Muscle of leg (tissue), 16 donors: ENCODE measurements at places on chromosomes 1 and 21.

GRCh38 chr1:193520472-193520871 lies 334.1 kb upstream of the B3GALT2 start:
- no peak for DNase-seq

GRCh38 chr1:71582673-71583072 lies 501.8 kb upstream of the ZRANB2 start:
- no peak for DNase-seq

GRCh38 chr21:33750017-33750416 lies 107.7 kb downstream of the ITSN1 start:
- peak; percentile 50 for DNase-seq

DNA sequence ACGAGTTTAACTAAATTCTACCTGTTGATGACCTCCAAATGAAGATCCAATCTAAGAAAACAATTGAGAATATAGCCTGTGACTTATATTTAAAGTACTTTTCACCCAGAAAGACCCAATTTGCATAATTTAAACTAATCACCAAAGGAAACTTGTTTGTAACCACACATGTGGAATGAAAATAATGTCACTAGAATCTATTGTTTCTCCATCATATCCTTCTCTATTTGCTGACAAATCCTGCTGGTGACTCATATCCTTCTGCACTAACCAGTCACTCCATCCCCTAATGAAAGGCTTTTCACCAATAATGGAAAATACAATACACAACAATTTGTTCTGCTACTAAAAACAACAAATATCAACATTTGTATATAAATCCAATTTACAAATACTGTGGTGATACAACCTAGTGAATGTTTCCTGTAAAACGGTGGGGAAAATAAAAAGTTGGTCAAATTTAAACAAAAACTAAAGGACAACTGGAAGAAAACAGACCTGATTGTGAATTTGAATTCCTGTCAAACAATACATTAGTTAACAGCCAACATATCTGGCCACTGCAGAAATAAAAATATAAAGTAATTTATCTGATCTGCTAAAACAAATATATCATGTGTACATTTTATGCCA lies 6.5 kb downstream of the PTP4A2 start:
- DNase-seq, result no peak

DNA sequence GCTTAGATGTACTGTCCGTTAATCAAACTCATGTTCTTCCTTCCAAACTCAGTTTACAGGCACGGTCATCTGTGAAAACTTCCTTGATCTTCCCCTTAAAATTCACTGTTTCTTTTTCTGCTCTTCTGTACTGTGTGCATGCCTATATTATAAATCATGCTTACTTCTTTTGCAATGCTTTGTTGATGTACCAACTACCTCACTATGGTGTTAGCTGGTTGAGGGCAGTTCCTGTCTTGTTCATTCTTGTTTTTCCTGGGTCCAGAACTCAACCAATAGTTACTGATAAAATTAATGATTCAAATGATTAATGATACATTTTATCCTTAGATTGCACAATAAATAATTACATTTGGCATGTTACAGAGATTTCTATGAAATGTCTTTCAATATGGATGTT lies 163.8 kb downstream of the CHRM3 start:
- no peak for DNase-seq

GRCh38 chr1:70790232-70790923 lies 257.2 kb downstream of the PTGER3 start:
- DNase-seq, result no peak

DNA sequence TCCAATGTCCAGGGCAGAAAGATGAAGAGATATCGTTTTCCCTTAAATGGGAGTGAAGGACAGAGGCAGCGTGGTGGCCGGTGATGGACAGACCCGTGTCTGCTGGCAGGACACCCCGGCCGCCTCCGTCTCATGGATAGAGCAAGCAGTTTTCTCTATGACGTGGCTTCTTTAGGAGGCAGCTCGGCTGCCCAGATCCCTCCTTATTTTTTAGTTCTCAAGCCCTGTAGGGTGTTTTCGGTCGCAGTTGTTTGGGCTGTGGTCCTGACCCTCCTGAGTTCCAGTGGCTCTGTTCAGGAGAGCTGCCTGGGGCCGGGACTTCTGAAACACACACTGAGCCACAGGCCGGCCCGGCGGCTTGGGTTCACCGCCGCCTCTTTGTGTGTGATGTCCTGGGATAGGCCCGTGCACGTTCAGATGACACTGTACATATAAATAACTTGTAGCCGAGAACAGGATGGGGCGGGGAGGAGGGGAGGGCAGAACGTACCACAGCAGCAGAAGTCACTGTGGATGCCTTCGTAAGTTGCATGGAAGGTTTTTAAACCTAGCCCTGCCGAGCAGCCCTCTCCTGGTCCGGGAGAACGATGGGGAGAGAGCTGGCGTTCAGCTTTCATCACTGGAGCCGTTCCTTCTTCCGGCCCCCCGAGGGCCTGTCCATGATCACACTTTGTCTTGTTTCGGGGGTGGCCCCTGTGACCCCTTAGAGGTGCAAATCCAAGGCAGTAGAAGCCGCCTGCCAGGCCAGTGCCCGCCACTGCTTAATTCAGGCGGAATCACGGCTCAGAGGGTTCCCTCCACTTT lies 65.2 kb downstream of the SIK1 start:
- peak; percentile 87 for DNase-seq

- DNase-seq, result no peak
Measured at GRCh38 chr1:56798053-56798471, 21.1 kb downstream of the FYB2 start.

DNA sequence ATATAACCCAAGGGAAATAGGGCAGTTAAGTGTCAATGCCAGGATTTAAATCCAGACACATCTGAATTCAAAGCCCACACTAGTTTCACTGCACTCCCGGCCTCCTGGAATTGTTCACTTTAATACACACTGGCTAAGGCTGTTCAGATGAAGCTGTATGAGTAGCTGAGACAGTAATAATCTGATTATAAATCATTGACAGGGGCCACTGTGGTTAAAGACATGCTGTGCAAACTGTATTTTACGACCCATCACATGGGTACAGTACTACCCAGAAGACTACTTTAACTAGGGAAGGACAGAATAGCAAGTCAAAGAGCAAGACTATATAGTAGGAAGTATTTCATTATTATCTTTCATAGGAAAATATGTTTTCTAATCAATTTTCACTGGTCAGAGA lies 16.1 kb upstream of the NTNG1 start:
- no peak for DNase-seq

DNA sequence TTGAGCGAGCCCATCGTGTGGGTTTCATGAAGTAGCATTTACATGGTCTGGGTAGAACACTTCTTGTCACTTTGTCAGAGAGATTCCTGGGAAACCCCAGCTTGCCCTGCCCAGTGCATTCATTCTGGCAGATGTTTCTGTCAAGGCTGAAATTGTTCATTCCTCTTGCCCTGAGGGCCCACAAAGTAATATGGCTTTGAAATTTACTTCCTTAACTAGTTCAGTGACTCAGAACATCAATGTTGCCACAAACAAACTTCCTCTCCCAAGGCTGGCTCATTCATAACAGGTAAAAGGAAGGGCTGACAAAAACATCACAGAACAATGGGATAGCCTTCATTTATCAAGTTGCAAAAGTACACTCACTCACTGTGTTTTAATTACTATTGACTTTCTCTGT lies 5.0 kb upstream of the KIAA0040 start:
- no peak for DNase-seq

GRCh38 chr1:30123896-30124295 lies 599.5 kb downstream of the MATN1 start:
- DNase-seq, result no peak

DNA sequence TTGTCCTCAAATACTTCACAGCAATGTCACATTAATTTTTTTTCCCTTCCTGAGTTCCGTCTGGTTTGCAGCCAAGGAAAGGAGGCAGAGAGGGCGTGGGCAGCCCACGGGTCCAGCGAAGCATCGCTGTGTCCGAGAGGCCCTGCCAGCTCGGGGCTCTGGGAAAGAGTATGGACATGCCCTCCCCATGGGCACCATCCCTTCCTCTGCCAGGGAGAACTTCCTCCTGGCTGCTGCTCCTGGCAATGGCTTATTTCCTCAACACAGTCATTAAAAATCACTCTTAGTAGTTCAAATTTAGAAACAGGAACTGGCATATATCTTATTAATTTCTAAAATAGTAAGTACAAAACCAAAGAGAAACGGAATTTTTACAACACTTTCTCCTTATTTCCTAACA lies 115.4 kb downstream of the RIPK4 start:
- DNase-seq, result peak; percentile 50

GRCh38 chr1:45843474-45843905 lies 40.1 kb downstream of the MAST2 start:
- peak; percentile 31 for DNase-seq

GRCh38 chr1:162276493-162276892 lies 100.2 kb downstream of the SPATA46 start:
- DNase-seq, result peak; percentile 24

GRCh38 chr1:9417695-9418094 lies 121.6 kb upstream of the SLC25A33 start:
- DNase-seq, result no peak

DNA sequence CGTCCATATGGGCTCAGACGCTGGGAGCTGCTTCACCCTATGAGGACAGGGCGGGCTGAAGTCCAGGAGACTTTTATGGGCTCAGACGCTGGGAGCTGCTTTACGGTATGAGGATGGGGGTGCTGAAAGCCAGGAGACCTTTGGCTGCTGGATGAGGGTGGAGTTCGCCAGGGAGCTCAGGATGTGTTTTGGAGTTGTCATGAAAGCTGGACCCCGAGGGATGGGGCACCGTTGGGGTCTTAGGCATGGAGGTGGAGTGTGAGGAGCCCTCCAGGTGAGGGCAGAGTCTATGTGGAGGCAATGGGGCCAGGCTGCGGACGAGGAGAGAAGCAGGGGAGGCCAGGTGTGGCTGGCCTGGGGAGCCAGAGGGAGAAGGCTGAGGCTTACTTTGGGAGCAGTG lies 27.5 kb downstream of the TRPM2 start:
- DNase-seq, result no peak

- DNase-seq, result peak; percentile 11
Measured at GRCh38 chr21:46040707-46041106, 57.2 kb upstream of the COL6A2 start.

GRCh38 chr21:36803051-36803645 lies 104.2 kb downstream of the SIM2 start:
- no peak for DNase-seq

GRCh38 chr1:230860617-230861384 lies 7.5 kb downstream of the C1orf198 start:
- DNase-seq, result no peak

- no peak for DNase-seq
Measured at GRCh38 chr1:209652121-209652735, at the start of gene LAMB3. Gene LAMB3, minus strand, starts transcription at chr1:209652425. Its CDS starts 1,481 bp downstream, at chr1:209650944.

DNA sequence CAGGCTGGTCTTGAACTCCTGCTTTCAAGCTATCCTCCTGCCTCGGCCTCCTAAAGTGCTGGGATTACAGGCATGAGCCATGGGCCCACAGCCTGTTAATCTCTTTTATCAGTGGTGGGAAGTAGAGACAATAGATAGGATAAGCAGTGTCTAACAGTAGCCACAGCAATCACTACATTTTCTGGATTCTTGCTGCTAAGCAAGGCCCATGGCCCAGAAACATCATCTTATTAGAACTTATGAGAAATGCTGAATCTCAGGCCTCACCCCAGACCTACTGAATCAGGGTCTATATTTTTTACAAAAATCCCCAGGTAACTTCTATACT lies 29.7 kb downstream of the IGFN1 start:
- DNase-seq, result no peak

DNA sequence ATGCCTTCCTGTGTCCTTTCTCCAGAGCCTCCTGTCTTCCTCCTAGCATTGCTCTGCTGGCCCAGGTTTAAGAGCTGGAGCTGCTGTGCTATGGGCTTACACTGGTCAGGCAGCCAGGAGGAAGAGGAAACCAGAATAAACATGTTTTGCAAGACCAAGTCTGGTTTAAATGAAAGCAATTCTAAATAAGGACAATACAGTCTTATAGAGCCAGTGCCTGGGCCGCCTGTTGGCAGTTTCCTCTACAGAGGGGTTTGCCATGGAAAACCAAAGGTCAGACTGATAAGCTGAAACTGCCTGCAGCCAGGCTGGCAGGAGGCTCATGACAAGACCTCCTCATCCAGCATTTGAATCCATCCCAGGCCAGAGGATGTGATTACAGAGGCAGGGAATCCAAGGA lies 92.9 kb upstream of the FGGY start:
- DNase-seq, result peak; percentile 45

DNA sequence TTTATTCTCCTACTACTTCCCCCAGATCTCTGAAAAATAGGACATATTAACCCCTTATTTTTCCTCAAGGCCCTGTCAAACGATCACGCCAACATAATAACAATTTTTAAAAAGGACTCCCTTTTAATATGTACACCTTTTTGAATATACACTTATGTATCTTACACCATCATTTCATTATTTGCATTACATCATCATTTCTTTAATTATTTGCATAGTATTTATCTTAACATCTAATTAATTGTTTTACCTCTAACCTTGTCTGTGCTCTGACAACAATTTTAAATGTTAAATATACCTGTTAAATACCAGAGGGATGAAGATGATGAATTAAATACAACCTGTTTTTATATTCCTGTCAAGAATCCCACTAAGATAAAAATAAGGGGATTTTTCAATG lies 432.2 kb downstream of the PTPRC start:
- no peak for DNase-seq

GRCh38 chr1:151368393-151369301 lies 3.9 kb downstream of the SELENBP1 start:
- no peak for DNase-seq

- DNase-seq, result no peak
Measured at GRCh38 chr1:27894521-27894920, 22.2 kb downstream of the THEMIS2 start.

- DNase-seq, result peak; percentile 99
Measured at GRCh38 chr21:42892931-42893755, at the start of gene NDUFV3. Gene NDUFV3, plus strand, starts transcription at chr21:42893309. Its CDS starts 25 bp downstream, at chr21:42893334.

DNA sequence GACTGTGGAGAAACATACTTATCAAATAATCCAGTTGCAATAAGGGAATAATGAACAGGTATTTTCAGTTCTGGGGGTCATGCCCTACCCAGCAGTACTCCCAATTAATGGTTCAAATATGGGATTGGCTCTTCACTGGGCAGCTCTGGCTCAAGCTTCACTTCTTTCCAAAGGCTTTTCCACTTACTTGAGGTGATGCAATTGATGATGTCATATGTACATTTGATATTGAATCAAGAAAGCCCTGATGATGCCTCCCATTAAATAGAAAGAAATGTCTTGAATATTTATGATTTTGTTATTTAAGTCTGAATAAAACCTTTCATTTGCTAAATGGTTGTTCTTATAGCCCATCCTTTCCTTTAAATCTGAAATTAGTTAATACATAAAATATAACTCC lies 789.9 kb downstream of the USP25 start:
- no peak for DNase-seq
